Hepatic stellate cell (primary cell): ENCODE measurements at places on chromosomes 11 and 22.
A peak's percentile ranks its signal among the peaks of the same experiment; 100 is the strongest.

DNA sequence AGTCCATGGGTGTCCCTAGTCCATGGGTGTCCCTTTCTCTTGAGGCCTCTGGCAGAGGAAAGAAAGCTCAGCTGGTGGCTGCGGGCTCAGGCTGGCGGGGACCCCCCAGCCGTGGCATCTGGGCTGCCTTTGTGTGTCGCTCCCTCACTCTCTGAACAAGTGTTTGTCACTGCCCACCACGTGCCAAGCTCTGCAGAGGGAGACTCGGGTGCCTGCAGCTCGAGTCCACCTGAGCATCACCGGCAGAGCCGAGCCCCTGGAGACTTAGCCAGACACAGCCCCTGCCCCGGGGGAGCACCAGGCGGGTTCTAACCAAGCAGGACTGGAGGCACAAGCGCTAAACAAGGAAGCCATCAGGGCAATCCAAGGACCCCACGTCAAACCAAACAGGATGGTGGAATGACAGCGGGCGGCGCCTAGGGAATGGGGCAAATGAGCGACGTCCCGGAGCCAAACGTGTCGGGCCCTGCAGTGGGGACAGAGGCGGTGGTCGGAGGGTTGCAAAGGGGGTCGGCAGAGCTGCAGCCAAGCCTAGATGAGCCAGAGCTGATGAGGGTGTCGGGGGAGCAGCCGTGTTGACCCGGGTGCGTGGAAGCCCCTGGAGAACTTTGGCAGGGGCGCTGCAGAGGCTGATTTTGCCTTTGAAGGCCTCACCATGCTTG is 2.1 kb upstream of the GRAMD4 start:
- DNase-seq, result no peak

GRCh38 chr11:15501566-15501965 is 386.8 kb downstream of the INSC start:
- no peak for DNase-seq

GRCh38 chr11:110818032-110818687 is 105.9 kb upstream of the ARHGAP20 start:
- DNase-seq, result no peak

- no peak for DNase-seq
These were observed 52.0 kb upstream of the SHISAL1 start for GRCh38 chr22:44364751-44365130.

GRCh38 chr22:17842386-17842785 is 68.1 kb upstream of the BID start:
- peak; percentile 76 for DNase-seq

DNA sequence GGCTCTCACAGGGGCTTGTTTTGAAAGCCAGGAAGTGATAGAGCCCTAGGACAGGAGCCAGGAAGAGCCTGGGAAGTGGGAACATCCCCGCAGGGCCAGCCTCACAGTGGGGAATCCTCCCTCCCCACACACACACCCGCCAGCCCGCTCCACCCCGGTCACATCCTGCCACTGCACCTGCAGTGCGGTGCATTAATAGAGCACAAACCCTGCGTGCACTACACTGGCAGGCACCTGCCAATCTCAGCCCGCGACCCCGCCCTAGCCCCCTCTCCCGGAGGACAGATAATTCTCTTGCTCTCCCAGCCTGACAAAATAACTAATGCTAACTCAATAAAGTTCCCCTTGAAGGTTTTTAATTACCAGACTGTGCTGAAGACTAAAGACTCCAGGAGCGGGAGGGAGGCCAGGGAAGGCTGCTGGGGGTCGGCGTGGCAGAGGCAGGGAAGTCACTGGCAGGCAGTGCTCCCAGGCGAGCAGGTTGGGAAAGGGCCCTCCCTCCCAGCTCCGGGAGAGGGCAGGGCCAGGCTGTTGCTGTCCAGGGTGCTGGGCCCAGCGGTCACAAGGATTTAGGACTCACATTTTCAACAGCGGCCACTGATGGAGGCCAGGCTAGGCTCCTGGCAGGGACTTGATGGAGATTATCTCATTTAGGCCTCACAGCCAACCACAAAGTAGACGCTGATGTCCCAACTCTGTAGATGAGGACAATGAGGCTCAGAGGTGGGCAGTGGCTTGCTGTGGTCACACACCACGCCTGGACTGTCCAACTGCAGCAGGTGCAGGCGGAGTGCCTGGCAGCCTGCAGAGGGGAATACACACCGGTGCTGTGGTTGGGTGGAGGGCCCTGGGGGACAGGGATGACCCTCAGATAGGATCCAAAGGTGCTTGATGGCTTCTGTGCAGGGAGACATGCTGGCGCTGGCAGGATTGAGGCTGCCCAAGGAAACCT is 23.9 kb upstream of the TCF20 start:
- peak; percentile 82 for DNase-seq

DNA sequence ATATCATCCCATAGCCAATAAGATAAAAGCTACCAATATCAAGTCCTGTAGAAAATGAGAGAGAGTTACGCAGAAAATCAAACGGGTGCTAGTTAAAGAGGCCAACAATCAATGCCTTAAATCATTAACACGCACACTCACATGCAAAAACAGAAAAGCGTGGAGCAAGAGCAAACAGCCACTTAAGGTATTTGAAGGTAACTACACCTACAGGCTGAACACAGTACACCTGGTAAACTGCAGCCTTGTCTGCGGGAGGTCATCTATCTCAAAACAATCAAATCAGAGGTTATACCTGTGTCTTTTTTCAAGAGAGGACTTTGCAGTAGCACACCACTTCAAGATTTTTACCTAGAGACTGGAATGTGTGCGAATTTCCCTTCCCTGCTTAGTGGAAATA is 23.6 kb downstream of the SLC35F2 start:
- DNase-seq, result no peak

- DNase-seq, result no peak
These were observed 219.3 kb upstream of the POU2AF2 start for GRCh38 chr11:111026241-111026640.

GRCh38 chr22:29213493-29213892 is 7.8 kb downstream of the EMID1 start:
- no peak for DNase-seq

DNA sequence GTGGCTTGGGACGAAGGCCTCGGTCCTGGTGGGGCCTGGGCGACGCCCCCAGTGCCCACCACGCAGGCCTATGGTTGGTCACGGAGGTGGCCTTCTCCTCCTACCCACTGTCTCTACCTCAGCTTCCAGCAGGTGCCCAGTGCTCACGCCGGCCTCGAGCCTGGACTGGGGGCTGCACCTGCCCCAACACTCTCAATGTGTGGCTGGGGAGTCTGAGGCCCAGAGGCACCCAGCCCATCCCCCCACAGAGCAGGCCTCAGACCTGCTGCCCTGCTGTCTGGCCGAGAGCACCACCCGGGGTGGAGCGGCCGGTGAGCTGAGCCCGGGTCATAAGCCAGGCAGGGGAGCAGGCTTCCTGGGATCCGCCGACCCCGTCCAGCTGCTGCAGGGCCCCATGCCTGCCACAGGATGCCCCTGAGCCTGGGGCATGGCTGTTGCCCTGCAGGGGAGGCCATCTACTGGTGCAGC is 28.6 kb upstream of the MUC5AC start:
- DNase-seq, result no peak

DNA sequence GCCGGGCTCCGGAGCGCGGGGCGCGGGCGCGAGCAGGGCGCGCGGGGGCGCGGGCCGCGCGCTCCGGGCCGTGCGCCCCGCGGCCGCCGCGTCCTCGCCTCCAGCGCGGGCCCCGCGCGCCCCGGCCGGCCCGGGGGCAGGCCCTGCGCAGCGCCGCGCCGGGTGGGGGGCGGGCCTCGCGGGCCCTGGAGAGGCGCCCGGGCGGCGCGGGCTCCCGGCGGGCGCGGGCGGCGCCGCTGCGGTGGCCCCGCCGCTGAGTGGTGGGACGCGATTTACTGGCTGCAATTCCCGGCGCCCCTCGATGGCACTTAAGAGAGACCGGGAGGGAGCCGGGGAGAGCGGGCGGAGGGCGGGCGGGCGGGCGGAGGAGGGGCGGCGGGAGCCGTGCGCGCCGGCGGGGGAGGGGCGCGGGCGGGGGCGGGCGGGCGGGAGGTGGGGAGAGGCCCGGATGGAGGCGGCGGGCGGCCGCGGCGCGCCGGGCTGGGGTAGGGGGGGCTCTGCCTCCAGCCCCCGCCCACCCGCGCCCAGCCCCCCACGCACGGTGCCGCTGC is 73.2 kb upstream of the TCF20 start:
- no peak for DNase-seq

GRCh38 chr22:23066200-23067022 is 3.9 kb upstream of the GNAZ start:
- no peak for DNase-seq

DNA sequence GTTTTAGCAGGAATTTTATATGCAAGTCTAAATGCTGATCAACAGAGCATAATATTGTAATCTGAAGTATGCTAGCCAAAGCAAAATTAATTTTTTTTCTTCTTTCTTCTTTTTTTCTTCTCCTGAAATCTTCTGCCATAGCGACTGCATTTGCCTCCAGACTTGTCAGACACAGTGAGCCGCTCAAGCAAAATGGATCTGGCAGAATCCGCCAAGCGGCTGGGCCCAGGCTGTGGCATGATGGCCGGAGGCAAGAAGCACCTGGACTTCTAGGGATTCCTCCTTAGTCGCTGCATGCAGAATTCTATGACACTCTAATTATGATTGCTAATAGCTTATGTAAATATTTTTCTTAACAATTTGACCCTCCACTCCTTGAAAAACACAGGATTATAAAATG is 27.9 kb downstream of the PAX6 start:
- no peak for DNase-seq

- no peak for DNase-seq
These were observed 1.5 kb downstream of the CLCF1 start for GRCh38 chr11:67371911-67372320.

GRCh38 chr11:123069908-123070821 is 8.2 kb upstream of the HSPA8 start:
- DNase-seq, result no peak

DNA sequence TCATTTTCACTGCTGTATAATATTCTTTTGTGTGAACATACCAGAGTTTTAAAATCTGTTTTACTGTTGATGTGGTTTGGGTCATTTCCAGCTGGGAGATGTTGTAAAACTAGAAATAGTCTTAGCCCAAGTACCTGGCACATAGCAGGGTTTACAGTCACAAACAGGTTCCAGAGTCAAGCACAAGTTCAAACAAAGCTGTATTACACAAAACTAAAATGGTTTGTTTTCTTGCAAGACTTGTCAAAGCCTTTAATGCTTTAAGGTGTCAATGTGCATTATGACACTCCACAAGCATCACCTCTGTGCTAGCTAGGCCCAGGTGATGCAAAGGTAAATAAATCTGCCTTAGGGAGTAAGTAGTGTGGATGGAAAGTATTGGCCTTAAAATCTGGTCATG is 379.1 kb downstream of the MN1 start:
- no peak for DNase-seq

GRCh38 chr11:124454552-124454951 is 9.1 kb upstream of the OR8B8 start:
- DNase-seq, result no peak

- DNase-seq, result no peak
These were observed 1293.4 kb downstream of the TBC1D22A start for GRCh38 chr22:48055827-48056226.

DNA sequence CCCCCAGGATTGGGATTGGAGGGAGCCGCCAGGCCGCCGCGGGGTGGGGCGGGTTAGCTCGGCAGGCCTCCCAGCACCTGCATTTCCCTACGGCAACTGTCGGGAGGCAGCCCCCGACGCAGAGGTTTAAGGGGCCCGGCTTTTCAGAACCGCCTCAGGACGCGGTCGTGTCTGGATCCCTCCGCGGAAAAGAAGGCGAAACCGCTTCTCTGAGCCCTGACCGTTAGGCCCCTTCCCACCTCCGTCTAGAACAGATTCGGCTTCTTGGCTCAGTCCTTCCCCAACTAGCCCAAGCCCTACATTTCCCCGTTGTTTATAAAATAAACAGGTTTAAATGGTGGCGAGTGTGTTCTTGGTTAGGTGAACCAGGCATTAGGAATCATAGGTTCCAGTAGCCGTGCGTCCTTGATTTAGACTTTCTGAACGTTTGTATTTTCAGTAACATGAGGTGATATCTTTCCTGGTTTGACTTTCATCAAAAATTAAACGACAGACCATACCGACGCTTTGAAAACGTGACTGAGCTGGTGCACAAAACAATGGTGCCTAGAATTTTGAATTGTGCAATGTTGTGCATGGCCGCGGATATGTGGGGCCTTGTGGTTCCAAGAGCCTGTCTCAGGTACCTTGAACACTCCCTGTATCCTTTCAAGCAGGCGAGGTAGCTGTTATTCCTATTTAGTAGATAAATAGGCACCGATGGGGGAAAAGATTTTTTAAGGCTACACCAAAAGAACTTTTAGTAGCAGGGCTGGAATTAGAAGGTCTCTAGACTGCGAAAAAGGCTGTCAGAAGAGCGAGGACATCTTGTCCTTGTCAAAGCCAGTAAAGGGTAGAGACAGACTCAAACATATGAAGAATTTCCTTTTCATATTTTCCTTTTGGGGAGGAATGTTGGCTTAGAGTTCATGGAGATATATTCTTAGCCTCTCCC is 1.2 kb upstream of the HSPA8 start:
- peak; percentile 27 for DNase-seq

- no peak for DNase-seq
These were observed 50.9 kb downstream of the AAMDC start for GRCh38 chr11:77871855-77872254.

- DNase-seq, result no peak
These were observed 2.7 kb downstream of the TMEM123 start for GRCh38 chr11:102449651-102450570.

DNA sequence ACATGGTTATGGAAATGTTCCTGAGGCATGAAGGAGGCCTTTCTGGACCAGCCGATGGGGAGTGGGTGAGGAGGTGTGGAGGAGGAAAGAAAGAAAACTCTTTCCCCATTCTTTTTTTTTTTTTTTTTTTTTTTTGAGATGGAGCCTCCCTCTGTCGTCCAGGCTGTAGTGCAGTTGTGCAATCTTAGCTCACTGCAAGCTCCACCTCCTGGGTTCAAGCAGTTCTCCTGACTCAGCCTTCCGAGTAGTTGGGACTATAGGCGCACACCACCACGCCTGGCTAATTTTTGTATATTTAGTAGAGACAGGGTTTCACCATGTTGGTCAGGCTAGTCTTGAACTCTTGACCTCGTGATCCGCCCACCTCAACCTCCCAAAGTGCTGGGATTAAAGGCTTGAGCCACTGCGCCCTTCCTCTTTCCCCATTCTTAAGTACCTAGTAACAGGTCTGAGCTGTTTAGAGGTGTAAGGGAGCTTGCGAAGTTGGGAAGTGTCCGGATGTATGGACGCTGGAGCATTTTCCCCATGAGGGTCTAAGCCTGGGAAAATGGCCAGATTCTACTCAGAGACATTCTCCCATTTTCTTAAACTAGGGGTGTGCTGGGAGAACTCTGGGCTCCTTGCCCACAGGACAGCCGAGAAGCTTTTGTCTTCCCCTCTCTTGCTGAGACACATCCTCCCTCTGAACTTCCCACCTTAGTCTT is 135.8 kb downstream of the TEAD1 start:
- no peak for DNase-seq

GRCh38 chr11:74018331-74019005 is 9.6 kb upstream of the UCP3 start:
- peak; percentile 68 for DNase-seq

DNA sequence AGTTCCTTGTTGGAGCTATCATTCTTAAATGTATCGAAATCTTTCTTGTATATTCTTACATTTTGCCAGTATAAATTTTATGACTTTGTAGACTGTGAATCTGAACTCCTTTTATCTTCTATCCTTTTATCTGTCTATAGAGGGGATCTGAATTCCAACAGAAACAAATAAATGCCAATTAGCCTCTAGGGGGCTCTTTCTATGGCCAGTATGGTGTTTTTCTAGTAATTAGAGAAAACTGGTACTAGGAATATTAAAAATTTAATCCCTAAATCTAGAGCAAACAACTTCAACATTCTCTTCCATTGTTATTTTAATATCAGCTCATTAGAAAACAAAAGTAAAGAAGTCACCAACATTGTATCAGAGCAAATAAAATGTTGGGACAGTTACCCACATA is 21.5 kb upstream of the CAT start:
- DNase-seq, result no peak
